Pons (tissue), 1 donor: ENCODE measurements at places on chromosomes 7 and 10.

GRCh38 chr10:8800426-8800825 lies 745.9 kb downstream of the GATA3 start:
- DNase-seq: no peak

DNA sequence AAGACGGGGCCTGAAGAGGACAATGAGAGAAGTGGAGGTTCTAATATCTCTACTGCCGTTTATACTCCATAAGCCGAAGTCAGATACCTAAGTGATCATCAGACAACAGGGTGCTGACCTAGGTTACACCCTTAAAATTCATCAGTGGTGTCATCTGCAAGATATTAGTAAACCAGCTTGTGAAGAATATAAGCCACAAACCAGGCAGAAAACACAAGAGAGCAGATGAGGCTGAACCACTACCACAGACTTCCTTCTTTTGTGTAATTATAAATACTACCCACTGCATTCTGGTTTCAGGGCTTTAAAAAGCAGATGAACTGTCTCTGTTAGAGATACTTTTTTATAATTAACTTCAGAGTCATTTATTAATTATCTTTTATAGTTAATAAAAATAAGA lies 69.0 kb upstream of the LRRC17 start:
- no peak for DNase-seq

DNA sequence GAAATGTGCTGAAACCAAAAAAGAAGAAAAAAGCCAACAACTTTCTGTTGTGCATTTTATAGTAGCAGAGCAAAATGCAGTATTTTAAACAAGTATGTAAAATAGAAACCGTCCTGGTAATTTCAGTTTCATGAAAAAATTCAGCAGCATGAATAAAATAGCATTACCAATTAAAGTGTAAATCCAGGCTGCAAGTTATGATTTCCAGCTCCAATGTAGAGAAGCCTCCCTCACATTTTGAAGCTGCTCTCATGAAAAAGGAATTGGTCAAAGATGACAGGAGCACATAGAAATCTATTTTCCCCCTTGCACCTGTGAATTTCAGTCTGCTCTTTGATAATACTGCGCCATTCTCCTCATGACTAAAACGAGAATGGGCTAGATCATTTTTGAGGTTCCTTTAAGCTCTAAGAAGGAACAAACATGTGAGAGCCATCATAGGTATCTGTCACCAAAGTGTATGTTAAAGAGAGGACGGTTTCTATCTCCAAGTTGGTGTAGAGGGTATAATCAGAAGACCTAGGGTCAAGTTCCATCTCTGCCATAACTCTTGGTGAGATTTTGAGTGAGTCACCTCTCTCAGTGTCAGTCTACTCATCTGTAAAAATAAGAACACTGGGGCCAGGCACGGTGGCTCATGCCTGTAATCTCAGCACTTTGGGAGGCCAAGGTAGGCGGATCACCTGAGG lies 107.5 kb downstream of the MTPAP start:
- no peak for DNase-seq

DNA sequence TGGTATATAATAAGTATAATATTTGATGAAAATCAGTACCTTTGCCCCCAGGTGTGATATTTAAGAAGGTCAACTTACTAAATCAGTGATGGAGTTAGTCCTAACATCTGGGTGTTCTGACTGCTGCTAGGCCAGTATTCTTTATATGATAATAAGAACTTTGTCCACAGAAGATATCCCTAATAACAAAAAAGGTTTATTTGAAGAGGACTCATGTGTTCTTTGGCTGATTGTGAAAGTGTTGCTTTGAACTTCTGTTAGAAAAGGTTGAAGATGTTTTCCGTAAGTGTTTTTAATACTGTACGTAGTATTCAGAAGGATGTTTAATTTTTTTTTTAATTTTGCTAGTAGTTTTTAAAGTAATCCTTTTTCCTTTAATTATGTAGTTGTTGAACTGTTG lies 10.2 kb downstream of the PTEN start:
- DNase-seq: no peak

GRCh38 chr10:94230134-94230785 lies 132.5 kb downstream of the NOC3L start:
- DNase-seq: no peak

- no peak for DNase-seq
Observed at GRCh38 chr7:16063221-16063620, 358.1 kb downstream of the CRPPA start.

GRCh38 chr7:54904130-54904529 lies 114.7 kb upstream of the EGFR start:
- DNase-seq: no peak

GRCh38 chr10:115774721-115775120 lies 498.3 kb downstream of the GFRA1 start:
- DNase-seq: no peak

GRCh38 chr7:35729061-35729783 lies 34.3 kb upstream of the HERPUD2 start:
- no peak for DNase-seq

- DNase-seq: peak; percentile 35
Observed at GRCh38 chr10:71312811-71313789, 6.0 kb upstream of the SLC29A3 start.

DNA sequence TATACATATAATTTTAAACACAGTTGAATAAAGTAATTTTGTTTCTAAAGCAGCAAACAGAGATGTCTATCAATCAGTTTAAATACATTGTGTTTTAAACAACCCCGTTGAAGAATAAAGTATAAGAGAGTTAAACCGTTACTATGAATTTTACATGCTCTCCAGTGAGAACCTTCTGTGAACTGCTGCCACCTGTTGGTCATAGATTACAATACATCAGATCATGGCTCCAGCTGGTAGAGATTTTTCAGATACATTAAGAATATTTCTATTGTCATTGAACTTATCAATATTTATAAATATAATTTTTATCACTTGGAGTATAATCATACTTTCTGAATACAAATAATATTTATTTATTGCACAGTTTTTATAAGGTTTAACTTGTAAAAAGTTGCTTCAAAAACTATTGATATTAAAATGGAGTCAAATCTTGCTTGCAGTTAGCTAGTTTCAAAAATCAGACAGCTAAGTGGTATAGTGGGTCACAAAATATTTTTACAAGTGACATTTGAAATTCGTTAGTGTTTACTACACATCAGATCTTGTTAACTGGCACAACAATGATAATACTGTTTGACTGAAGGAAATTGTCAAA lies 561.2 kb upstream of the PHF14 start:
- peak; percentile 72 for DNase-seq

GRCh38 chr10:46530249-46531186 lies 25.9 kb downstream of the GPRIN2 start:
- DNase-seq: no peak

- DNase-seq: no peak
Observed at GRCh38 chr7:113198226-113198625, 79.9 kb upstream of the SMIM30 start.

- no peak for DNase-seq
Observed at GRCh38 chr7:73899731-73900142, 38.8 kb downstream of the TMEM270 start.

GRCh38 chr7:69696686-69697685 lies 98.7 kb downstream of the AUTS2 start:
- DNase-seq: no peak

GRCh38 chr10:21962358-21962757 lies 41.2 kb downstream of the DNAJC1 start:
- no peak for DNase-seq

DNA sequence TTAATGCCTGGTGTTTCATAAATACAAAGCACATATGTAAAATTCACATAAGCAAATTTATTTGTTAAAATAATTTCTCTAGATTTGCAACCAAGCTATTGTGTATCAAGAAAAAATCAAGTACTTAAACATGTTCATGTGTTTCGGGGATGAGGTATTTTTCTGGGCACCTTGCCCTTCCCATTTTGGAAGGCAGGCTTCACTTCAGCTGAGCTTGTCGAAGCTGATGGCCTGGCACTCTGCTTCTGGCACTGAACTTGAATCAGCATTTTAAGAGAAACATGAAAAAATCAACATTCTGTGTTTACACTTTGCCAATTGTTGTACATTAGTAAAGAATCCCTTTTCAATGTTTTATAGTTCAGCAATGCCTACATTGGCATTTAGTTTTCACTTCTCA lies 179.1 kb upstream of the STEAP4 start:
- no peak for DNase-seq

GRCh38 chr10:124160943-124161582 lies 67.7 kb upstream of the CHST15 start:
- DNase-seq: no peak

GRCh38 chr7:120583899-120584586 lies 273.9 kb downstream of the TSPAN12 start:
- no peak for DNase-seq

DNA sequence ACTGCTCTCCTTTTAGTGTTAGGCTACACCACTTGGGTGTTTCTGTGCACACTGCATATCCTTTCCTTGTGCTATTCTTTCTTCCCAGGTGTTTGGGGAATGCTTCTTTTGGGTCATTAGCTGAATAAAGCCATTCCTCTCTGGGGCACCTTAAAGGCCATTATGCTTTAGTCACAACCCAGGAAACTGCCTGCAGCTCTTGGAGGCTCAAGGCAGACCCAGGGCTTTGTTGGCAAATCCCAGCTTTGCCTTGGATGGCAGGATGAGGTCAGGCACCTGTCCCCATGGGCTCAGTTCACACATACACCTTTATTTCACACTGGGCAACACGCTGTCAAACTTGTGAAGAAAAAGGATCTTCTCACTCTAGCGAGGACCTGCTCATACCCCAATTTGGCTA lies 460.6 kb downstream of the CCSER2 start:
- no peak for DNase-seq

DNA sequence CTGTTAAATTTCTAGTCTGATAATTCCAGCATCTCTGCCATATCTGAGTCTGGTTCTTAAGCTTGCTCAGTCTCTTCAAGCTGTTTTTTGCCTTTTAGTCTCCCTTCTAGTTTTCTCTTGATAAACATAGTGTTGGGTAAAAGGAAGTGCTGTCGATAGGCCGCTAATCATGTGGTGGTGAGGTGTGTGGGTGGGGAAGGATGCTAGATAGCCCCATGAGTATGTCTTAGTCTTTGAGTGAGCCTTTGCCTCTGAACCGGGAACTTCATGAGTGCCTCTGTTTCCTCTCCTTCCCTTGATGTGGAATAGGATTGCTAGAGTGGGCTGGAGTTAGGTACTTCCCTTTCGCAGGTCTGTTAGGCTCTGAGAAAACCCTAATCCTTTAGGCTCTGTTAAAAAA lies 441.8 kb downstream of the INHBA start:
- no peak for DNase-seq

DNA sequence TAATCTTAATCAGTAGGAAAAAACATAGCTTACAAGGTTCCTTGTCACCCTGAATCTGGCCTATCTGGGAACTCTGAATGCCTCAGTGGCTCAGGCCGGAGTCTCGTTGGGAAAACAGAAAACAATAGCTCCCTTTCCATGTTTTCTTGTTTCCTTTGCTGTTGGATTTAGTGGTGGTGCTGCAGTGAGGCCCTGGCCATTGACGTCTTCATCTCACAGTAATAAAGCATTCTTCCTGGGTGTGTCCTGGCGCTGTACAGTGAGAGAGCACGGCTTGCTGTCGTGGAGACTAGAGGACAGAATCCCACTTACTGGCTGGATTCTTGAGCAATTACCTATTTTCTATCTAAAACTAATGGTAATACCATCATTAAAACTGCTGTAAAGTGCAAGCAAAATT lies 1.3 kb upstream of the SPOCK2 start:
- DNase-seq: no peak

DNA sequence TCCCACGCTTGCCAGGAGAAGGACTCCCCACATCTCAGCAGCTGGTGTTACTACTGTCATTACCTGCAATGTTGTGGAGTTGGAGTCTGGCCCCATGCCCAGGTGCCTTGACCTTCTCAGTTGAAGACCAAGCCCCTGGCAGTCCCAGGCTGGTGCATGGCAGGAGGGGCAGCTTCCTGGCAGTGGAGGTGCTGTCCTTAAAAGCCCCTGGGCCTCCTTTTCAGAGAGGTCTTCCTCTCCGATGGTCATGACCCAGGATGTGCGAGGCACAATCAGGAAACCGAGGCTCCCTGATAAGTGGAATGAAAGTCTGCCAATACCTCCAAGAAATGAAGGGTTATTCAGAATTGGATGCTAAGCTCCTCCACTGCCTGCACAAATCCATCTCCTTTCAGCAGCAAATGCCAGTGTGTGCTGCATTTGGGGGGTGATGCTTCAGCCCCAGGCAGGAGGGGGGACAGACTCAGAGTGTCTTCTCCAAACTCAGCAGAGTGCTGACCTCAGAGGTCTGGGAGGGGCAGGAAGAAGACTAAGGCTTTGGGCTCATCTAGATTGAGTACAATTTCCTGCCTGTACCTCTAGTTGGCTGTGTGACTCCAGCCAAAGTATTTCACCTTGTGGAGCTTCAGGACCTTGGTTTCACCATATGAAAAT lies 97.0 kb upstream of the DDC start:
- DNase-seq: peak; percentile 19

GRCh38 chr10:63549810-63550209 lies 28.6 kb downstream of the REEP3 start:
- DNase-seq: no peak

GRCh38 chr7:83575436-83575835 lies 73.5 kb downstream of the SEMA3E start:
- DNase-seq: no peak

GRCh38 chr10:124126145-124126982 lies 33.0 kb upstream of the CHST15 start:
- DNase-seq: no peak

DNA sequence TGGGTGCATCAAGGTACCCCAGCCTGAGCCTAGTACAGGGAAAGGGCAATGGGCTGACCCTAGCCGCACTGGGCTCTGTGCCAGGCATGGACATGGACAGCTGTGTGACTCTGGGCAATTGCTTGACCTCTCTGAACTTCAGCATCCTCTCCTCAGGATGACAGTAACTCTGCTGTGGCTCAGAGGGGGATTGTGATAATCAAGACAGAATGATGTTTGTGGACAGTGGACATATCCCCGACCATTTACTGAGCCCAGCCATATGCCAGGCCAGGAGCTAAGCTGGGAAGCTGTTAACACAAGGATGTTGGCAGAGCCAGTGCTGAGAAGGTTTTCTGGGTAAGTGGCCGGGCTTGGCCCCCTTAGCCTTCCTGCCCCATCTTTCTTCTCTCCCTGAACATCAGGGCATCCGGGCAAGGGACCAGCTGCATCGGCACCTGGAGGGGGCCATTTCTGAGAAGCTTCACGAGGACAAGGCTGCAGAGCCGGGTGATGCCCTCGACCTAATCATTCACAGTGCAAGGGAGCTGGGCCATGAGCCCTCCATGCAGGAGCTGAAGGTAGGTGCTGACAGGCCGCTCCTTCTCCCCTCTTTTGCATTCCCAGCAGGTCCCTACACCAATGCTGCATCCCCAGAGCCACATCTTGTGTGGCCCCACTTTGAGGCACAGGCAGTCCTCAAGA lies 3.5 kb downstream of the CYP26C1 start:
- DNase-seq: no peak
